ENCODE measurements at places on chromosomes 3 and 15.
A peak's percentile ranks its signal among the peaks of the same experiment; 100 is the strongest.

DNA sequence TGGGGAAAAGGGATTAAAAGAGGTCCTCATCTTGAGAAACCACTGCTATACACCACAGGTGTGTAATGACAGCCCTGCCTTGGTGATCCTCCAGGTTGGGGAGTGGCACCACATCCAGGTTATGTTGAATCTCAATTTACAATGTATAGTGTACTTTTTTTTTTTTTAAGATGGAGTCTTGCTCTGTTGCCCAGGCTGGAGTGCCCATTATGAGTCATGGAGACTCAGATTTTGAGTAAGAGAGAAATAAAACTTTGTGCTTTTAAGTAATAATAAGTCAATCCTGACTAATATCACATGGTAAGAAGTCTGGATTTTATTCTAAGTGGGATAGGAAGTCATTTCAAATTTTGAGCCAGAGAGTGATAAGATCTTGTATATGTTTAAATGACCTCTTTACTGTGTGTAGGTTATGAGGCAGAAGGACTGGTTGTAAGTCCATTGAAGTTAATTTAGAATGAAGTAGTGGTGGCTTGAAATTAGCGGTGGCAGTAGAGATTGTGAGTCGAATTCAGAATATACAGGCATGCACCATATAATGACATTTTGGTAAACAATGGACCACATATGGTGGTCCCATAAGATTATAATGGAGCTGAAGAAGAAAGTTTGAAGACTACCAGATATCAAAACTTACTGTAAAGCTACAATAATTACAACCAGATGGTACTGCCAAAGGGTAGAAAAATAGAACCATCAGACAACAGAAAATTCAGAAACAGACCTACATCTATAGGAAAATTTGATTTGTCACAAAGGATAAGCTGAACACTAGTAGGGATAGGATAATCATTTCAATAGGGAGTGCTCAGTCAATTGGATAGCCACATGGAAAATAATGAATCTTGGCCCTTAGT lies 20.7 kb downstream of the POPDC2 start:
- peak; percentile 49 for DNase-seq

GRCh38 chr15:77031376-77032050 lies 36.6 kb downstream of the PSTPIP1 start:
- no peak for DNase-seq

GRCh38 chr15:100633763-100634075 lies 31.3 kb downstream of the ASB7 start:
- no peak for DNase-seq

DNA sequence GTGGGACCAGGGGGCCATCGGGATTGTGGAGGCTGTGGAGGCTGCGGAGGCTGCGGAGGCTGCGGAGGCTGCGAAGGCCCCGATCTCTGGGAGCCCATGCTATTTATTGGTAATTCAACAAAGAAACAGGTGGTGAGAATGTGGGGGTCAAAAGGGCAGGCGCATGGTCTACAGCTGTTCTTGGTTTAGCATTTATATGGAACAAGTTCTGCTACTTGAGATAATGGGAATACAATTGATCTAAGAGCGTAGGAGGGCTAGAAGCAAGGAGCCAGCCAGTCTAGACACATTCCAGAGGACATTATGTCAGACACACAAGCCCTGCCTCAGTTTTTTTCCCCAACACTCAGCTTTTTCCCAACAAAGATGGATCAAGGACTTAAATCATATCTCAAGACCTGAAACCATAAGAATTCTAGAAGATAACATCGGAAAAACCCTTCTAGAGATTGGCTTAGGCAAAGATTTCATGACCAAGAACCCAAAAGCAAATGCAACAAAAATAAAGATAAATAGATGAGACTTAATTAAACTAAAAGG lies 20.1 kb downstream of the C3orf80 start:
- DNase-seq = no peak

GRCh38 chr3:65385805-65386204 lies 652.9 kb downstream of the MAGI1 start:
- DNase-seq = no peak

DNA sequence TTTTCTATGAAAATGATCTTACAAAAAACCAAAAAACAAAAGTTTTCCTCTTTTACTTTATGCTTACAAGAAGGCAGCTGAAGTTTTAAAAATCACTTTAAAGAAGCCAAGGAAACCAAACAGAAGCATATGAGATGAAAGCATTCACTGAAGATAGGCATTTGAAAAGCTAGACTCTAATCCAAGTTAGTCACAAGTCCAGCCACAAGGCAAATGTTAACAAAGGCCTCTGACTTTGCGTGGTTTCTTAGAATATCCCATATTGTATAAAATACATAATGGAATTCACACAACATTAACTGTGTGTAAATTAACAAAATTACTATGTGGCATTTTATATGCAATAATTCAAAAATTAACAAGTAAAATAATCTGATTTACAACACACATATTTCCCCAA lies 17.7 kb downstream of the MRPL3 start:
- peak; percentile 2 for DNase-seq

- peak; percentile 67 for DNase-seq
Measured at GRCh38 chr3:151709847-151710246, 23.9 kb upstream of the AADACL2 start.

- DNase-seq = no peak
Measured at GRCh38 chr15:70720228-70721016, 42.9 kb downstream of the UACA start.

GRCh38 chr3:140441006-140441405 lies 236.9 kb upstream of the TRIM42 start:
- DNase-seq = peak; percentile 83

DNA sequence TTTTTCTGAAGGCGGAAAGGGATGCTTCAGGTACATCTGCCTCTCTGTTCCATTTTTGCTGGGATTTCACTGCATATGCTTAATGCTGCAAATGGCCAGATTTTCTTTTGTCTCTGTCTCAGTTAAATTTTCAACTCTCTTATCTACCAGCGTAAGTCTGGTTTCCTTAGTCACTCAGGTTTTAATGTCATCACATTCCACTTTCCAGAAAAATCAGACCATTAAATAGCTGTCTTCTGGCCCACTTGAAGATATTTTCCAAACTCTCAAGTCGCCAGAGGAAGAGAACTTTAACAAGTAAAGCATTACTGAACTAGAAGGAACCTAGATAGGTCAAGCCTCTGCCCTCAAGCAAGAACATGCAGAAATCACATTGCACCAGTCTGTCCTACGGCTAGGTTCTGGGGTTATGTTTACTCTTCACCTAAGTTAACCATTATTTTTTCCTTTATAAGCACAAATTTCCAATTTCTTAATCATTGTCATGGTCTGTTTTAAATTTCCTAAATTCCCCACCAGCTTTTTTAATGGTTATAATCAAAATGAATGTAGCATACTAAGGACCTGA lies 26.5 kb downstream of the AVEN start:
- DNase-seq = no peak

DNA sequence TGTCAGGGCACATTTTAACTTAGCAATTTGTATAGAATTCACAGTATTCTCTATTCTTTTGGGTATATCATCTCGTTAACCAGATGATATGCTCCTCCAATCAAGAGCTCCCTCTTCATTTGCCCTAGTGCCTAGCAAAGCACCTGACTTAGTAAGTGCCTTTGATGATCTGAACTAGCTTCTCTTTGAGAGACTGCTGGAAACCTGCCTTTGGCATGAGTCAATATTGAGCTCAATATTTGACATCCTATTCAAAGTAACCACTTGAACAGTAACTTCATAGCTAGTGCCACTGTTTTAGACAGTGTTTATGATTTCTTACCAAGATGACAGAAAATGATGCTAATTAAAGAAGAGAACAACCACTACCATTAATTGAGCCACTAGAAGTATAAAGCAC lies 696.3 kb upstream of the UBE2E2 start:
- no peak for DNase-seq

DNA sequence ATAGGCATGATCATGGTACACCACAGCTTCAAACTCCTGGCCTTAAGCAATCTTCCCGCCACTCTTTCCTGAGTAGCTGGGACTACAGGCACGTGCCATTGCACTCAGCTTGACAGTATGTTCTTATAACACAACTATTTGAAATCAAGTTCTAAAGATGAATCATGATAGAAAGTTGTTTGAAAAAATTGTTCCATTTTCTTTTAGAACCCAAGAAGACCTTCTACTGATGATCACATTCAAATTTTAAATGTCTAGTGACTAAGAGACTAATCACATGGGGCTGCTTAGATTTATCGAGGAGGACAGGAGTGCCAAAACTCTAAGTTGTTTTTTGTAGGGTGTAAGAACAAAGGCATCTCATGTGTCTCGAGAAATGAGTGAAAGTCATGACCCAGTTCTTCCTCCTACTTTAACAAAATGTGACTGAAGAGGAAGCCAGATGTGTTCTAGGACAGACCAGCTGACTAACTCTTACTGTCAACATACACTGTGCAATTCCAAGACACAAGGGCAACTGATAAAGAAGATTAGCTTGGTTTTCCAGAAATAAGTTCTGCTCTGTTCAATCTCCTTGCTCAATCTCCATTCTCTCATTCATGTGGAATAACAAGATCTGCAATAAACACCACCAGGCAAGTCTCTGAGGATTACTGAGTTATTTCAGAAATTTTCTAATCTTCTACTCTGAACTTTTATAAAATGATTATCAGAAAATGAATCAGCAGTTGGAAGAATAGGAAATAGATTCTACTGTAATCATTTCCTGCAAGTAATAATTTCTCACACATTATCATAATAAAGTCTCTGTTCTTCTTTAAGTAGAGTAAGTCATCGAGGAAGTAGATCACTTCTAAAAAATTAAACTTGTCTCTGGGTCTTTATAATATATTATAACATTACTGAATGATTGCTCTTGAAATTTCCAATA lies 122.6 kb upstream of the CCNL1 start:
- DNase-seq = peak; percentile 99

DNA sequence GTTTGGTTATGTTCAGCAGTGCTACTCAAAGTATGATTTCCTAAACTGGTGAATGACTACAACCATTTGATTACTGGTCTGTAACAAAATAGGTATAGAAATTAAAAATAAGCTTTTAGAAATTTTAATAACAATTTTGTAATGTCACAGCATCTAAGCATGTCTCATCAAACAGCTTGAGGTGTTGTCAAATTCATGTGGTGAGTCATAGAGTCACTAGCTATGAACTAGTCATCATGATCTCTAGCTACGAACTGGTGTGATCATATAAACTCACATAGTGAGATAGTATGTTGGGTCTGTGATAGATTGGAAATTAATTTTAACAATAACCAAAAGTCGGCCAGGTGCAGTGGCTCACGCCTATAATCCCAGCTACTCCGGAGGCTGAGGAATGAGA lies 213.9 kb upstream of the RBMS3 start:
- DNase-seq = peak; percentile 41

DNA sequence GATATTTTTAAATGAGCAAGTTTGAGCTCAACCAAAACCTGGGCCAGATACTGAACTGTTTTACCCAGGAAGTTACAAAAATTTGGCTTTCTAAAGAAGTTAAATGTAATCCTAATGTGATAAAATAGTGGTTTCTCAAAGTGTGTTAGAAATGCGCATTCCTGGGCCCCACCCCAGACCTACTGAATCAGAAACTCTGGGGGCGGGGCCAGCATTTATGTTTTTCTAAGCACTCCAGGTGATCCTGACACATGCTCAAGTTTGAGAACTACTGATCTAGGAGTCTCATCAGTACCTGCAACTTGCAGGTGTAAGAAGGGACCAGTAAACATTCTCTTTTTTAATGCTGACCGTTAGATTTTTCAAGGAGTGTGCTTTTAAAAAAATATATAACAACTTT lies 190.6 kb downstream of the VPS13C start:
- no peak for DNase-seq

GRCh38 chr15:50979041-50979440 lies 70.6 kb downstream of the AP4E1 start:
- no peak for DNase-seq

- no peak for DNase-seq
Measured at GRCh38 chr3:43005253-43005652, 26.1 kb downstream of the GASK1A start.

- DNase-seq = peak; percentile 25
Measured at GRCh38 chr15:56835718-56836171, 82.7 kb upstream of the TCF12 start.

DNA sequence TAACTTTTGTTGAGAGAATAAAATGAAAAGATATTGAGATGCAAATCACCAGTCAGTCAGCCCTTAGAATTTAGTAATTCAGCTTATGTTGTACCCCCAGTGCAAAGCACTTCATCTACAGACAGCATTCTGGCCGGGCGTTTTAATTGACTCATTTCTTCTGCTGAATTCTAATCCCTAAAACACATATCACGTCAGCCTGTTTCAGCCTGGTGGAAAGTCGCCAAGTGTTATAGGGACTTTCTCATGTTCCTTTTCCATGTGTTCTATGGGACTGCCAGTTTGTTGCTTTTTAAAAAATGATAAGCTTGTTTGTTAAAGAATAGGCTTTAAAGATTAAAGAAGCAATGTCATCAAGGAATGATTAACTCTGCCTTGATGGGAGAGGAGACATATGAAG lies 169.7 kb upstream of the BFSP2 start:
- no peak for DNase-seq

- peak; percentile 90 for DNase-seq
Measured at GRCh38 chr15:85482894-85483293, 102.5 kb downstream of the AKAP13 start.

DNA sequence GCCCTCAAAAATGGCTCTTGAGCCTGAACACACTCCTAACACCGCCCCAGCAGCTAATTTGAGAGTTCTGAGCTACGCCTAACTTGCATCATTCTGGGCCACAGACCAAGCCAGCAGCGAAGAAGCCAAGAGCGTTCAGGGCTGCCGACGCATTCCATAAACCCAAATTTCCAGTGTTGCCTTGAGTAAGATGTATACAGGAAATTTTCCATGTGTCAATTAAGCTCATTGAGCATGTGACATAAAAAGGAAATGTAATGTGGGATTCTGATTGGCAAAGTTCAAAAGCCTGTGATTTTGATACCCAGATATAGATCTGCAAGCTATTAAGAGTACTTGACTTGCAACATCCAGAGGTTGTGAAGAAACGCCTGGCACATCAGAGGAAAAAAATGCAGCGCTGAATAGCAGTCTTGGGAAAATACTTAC lies 148.6 kb upstream of the NR2F2 start:
- DNase-seq = peak; percentile 96

All from fibroblast of mammary gland (primary cell).